Motor neuron (in vitro differentiated cells): ENCODE measurements at places on chromosomes 3 and 15. TPM values are rescaled to one million over a fixed set of nuclear protein-coding genes. Genes with fewer than 3 reads are reported as not detected.

C3orf62 gene
- 12.6 and 13.8 TPM in 2 replicates for total RNA-seq

ADGRG7 gene
- total RNA-seq = not detected in 2 replicates

ACKR2 gene
- 0.26 and 0.32 TPM in 2 replicates for total RNA-seq

SLC22A13 gene
- 0.30 TPM in 1 of 2 replicates, not detected in the other for total RNA-seq

- ATAC-seq = peak; percentile 6
These were observed 15.3 kb upstream of the SMAD3 start for GRCh38 chr15:67050062-67050461.

DNA sequence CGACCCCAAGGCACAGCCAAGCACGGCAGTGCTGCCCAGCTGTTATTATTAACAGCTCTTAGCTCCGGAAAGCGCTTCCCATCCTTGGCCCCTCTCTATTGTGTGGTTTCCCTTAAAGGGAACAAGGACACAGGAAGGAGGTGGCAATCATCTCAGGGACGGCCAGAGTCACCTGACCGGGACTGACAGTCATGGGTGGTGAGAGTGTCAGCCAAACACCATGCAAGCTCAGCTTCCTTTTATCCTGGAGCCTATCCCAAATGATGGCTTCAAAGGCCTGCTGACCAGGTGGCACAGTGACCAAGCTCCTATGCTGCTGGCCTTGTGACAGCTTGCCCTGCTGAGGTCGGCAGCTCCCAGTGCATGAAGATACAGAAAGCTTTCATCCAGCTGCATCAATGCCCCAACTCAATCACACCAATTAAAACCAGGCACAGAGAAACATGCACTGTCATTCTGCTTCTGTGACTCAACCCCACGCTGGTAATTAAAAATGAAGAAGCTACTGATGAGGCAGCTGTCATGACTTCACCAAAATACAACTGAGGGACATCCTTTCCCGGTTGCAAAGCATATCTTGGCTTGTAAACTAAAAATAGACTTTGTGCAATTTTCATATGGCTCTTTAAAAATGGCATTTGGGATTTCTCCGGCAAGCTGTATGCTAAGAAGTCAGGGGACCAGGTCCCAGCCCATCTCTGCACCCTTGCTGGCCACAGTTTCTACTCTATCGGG, 34.0 kb downstream of the PCSK6 start:
- peak; percentile 89 for ATAC-seq

DNA sequence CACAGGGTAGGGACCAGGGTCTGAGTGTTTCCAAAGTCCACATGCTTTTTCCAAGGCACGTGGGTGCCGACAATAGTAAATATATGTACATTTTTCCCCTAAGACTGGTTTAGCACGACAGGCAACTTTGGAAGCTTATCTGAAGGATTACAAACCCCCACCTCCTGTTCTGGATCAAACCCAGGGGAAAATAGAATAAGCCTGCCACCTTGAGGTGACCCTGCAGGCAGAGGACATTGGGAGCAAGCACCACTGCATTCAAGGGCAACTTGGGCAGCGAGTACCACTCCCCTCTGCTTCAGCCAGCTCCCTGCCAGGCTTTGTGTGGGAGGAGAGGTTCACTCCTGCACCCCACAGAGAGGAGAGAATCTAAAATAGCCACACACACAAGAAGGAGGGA, 44.8 kb downstream of the KBTBD12 start:
- no peak for ATAC-seq
